ENCODE measurements at places on chromosomes 16 and 17.

GRCh38 chr16:1781758-1782407, 488 bp downstream of the SPSB3 start:
- DNase-seq: peak; percentile 25

- no peak for DNase-seq
These were observed 56.3 kb upstream of the IL34 start for GRCh38 chr16:70589998-70590471.

GRCh38 chr17:77315551-77316190, 174.9 kb downstream of the SEC14L1 start:
- no peak for DNase-seq

DNA sequence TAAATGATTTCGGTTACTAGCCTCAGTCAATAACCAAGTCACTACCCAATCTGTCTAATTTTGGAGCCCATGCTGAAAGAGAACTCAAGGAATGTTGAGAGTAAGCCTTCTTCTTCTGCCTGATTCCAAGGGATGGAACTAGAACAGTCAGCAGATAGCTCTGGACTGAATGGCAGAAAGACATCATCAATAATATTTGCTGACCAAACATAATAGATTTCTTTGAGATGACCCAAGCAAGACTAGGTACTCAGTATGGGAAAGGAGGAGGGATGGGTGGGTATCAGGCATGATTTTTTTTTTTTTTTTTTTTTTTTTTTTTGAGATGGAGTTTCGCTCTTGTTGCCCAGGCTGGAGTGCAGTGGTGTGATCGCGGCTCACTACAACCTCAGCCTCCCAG, 330.1 kb downstream of the CNTNAP4 start:
- DNase-seq: no peak

GRCh38 chr17:18862011-18862410, 4.1 kb downstream of the PRPSAP2 start:
- no peak for DNase-seq

GRCh38 chr16:55754056-55754455, 78.8 kb downstream of the CES1 start:
- DNase-seq: no peak

DNA sequence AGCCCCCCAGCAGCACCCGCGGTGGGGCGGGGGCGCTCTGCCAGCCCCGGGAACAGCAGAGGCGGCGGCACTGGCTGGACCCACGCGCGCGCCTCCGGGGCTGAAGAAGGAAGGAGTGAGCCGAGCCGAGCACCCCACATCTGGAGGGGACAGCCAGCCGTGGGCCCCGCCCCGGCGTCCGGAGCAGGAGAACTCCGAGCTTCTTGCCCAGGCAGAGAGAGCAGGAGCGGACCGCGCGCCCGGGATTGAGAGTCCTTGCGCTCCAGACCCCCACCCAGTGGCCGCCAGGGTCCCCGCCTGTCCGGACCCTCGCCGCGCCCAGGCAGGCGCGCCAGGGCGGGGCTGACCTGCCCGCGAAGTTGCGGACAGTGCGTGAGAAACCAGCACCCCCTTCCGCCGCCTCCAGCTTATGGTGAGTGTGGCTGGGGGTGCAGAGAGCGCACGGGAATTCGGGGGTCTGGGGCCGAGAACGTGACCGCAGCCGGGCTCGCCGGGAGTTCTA, 921.9 kb upstream of the EEF2KMT start:
- DNase-seq: no peak

GRCh38 chr17:38885044-38885727, 15.3 kb downstream of the LASP1 start:
- DNase-seq: no peak

GRCh38 chr17:49891271-49891670, 43.4 kb upstream of the TAC4 start:
- no peak for DNase-seq

DNA sequence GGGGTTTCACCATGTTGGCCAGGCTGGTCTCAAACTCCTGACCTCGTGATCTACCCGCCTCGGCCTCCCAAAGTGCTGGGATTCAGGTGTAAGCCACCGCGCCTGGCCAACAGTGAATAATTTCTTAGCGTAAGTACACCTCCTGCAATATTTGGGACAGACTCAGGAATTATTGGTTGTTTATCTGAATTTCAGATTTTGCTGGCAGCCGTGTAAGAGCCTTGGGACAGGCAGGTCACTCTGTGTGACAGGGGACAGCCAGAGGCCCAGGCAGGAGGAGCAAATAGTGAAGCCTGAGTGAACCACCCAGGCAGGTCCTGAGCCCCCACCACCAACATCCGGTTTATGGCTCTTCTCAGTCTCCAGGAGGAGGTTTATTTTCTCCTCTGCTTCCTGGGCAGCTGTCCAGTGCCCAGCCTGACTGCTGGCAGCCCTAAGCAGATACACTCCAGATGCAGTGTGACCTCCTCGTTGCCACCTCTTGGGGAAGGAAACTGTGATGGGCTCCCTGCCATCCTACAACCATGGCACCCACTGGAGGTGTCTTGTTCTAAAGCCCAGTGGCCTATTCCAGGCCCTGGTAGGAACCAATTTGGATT, 26.2 kb upstream of the ADORA2B start:
- DNase-seq: no peak

DNA sequence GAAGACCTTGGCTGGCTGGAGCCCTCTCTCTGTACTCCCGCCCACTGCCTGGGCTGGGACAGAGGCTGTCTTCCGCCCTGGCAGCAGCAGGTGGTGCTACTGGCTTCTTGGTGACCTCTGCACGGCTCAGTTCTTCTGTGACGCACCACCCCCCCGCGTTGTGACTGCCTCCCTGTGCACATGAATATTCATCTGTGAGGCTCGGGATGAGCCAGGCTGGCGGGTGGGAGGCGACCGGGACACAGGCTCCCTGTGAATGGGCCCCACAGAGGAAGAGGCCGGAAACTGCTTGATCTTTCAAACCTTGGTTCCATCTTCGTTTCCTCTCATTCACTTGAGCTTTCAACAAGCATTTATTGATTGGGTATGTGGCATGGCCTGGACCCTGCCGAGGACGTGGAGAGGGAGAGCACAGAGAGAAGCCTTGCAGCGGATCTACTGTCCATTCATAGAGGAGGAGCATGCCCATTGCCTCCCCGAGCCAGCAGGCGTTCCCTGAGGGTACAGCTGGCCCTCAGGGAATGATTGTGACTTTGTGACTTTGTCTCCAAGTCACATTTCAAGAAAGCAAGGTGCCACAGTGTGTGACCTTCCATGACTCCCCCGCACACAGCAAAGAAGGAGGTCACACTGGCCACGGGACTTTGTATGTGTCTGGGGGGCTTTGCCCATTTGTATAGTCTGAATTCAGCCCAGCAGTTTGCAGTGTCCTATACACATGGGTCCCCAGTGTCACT, 45.0 kb downstream of the B9D1 start:
- DNase-seq: peak; percentile 95

DNA sequence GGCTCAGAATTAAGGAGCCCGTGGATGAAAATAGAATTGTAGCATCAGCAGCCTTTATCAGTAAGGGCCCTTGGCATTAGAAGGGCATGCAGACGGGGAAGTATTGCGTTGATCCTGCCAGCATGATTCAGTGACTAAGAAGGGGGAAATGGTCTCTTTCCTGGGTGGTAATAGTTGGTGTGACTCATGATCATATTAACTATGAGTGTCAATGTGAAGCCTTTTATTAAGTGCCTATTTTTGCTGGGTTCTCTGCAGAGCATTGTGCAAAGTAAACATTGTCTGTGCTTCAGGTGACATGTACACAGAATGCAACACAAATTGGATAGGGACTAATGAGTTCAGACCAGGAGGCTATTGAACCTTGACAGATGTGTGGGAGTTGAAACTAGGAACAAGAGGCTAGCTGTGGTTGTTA, 24.5 kb downstream of the RCVRN start:
- no peak for DNase-seq

DNA sequence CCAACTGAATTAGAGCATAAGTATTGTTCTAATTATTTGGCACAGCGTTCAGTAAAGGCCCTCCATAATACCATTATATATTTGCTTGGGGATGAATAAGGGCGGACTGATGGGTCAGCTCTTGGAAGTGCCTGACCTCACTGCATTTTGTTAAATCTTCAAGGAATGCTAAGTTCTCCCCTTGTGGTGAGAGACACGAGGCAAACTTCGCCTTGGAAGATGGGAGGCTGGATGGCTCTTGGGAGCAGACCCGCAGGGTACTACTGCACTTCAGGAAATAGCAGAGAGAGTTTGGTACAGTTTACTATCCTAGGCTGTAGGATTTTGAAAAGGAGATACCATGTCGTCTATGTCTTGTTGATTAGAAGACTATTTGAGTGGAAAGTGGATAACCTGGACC, 87.0 kb upstream of the RPRML start:
- no peak for DNase-seq

GRCh38 chr16:72285728-72286127, 113.8 kb upstream of the PMFBP1 start:
- no peak for DNase-seq

DNA sequence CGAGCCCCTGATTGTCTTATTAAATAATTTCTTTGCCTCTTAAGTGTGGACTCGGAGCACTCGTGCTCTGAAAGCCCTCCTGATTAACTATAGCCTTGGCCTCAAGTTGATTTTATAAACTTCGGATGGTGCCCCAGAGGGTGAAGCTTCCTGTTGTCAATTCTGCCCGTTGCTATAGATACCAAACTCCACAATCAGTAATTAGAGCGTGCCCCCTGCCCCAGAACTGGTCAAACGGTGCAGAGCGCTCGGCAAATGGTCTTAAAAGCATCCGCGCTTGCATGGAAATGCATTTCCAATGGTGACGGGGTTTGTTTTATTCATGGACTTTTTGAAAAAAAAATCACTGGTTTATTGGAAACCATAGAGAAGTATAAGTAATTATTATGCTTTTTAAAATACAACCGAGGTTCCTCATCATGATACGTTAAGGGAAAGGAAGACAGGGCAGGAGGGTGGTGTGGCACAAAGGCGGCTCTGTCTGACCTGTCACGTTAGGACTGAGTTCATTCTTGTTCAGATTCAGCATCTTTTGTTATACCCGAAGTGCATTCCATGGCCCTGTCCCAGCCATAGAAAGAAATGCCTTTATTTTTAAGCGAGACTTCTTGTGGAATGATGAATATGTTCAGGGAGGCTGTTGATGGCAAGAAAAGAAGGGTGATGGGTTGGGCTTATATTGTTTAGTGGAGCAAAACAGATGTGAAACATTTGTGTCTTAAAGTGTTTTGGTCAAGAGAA, 476.4 kb downstream of the MAF start:
- no peak for DNase-seq

DNA sequence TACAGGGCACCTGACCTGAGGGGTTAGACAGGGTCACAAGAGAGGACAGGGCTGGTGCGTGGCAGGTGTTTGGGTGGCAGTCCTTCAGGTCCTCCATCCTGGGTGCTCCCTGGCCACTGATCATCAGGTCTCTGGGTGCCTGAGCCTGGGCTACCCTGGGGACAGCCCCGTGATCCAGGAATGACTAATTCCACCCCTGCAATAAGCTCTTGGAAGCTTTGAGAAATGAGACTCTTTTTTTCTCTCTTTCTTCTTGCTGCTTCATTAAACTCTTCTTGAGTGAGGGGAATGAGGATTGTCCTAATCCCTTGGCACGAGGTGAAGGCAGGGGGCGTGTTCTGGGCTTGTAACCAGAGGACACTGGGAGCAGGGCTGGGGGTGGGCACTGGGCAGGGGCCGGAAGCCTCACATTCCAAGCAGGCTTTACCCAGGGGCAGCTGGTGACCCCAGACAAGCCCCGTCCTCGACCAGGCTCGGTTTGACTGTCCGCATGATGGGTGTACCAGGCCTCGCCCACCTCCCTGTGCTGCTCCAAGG, 21.4 kb upstream of the SPNS2 start:
- no peak for DNase-seq

DNA sequence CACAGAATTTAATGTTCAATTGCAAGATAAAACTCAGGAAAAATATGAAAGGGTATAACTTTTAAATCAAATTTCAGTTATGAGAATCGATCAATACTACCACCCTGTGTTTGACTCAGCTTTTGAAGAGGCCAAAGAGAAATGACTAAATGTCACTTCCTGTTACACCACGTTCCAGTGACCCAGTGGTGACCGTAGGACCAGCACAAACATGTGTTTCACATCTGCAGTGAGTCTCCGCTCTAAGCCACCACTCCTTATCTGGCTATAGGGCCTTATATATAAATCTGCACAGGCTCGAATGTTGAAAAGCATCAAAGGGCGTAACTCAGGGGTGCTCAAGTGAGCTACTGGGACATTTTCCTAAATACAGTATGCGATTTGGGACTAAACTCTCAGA, 36.1 kb downstream of the CYB5D2 start:
- no peak for DNase-seq

DNA sequence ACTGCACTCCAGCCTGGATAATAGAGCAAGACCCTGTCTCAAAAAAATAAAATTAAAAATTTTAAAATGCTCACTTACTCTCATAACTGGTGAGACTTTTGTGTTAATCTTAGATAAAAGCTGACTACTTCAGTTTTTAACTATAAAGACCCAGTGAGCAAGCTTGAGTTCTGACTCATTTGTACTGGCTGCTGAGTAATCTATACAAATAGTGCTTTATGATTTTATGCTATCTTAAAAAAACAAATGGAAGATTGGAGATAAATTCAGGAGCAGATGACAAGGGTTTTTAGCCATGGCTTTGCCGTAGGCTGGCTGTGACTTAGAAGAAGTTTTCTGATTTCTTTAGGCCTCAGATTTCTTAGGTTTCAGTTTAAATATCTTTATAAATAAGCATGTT, 30.5 kb downstream of the SNTB2 start:
- DNase-seq: no peak

DNA sequence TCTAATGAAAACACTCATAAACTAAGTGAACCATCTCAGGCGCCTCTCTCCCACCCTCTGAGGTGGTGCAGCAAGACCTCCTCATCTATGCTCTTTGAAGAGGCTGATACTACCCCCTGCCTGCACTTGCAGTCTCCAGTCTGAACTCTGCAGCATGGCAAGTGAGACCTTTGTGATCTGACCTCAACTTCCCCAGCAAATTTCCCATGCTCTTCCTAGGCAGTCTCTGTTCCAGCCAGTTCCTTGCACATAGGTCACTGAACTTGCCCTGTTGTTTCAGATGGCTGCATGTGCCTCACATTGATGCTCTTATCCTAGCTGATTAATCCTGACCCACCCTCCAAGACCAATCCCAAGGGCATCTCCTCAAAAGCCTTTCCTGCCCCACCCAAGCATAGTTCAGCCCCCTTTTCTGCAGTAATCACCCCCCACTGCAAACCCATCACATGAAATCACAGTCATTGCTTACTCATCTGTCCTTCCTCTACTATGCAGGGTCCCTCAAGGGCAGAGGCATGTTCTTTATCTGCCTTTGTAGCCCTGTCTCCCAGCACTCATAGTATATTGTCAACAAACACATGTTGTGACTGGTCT, 42.0 kb downstream of the TBX21 start:
- DNase-seq: no peak

GRCh38 chr17:42553866-42554249, 1.1 kb downstream of the HSD17B1 start:
- no peak for DNase-seq
